NCI-H69 (cell line): ENCODE measurements at places on chromosomes 6 and 20.

DNA sequence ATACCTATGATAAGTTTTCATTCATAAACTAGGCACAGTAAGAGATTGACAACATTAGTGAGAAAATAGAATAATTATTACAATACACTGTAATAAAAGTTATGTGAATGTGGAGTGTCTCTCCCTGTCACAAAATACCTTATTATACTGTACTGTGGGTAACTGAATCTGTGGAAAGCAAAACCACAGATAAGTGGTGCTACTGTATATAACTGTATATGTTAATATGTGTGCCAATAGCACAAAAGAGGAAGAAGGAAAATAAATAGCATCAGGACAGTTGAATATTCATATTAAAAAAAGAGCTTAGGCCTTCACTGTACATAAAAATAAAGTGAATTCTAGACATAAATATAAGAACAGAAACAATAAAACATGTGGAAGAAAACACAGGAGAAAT is 243.5 kb downstream of the CDKAL1 start:
- no peak for DNase-seq

GRCh38 chr6:159727717-159728445 is 575 bp downstream of the WTAP start:
- peak; percentile 58 for DNase-seq

DNA sequence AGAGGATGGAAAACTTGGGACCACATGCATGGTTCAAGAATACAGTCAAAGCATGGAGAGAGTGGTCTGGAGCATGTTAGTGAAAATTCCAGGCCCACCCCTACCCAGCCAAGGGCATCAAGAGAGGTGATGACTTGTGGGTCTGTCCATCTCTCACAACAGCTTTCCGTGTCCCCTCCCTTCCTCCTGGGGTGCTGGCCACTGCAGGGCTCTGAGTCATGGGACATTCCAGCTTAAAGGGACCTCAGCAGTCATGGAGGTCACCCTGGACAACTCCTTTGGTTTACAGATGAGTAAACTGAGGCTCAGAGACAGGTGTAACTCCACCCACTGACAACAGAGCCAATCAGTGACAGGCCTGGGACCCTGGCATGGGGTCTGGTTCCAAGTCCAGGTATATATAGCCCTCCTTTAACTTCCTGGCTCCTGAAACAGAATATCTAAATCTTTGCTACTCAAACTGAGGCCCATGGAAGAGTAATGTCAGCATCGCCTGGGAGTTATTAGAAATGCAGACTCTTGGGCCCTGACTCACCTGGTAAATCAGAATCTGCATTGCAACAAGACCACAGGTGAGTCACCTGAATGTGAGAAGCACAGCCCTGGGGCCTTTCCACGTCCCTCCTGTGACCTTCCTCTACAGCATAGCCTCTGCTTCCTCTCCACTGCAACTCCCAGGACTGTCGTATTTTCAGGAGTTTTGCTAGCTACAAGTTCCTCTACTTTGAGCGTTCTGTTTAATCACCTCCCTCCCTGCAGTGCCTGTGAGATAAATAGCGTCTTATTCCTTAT is 170.2 kb downstream of the ZDHHC14 start:
- peak; percentile 23 for DNase-seq

DNA sequence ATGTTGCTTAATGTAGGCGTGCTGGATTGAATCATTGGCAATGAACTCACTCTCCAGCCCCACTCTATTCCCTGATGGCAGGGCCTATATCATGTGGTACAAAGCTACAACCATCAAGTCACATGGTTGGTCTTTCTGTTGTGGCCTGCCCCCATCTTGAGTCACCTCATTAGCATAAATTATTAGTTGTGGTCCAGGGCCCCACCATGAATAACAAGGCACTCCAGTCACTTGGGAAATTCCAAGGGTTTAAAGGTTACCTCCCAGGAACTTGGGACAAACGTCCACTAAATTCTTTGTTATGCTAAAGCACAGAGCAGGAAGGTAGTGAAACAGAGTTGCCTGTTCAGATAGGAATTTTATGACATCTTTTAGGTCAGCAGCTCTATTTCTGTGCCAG is 193.7 kb downstream of the SLC35F1 start:
- no peak for DNase-seq
